ENCODE measurements at places on chromosomes 12 and 14. TPM values are rescaled to one million over a fixed set of nuclear protein-coding genes. Genes with fewer than 3 reads are reported as not detected.

- no peak for DNase-seq
These were observed 42.9 kb upstream of the SINHCAF start for GRCh38 chr12:31368666-31369361.

The IL26 gene
- polyA plus RNA-seq = 0.12 TPM

The KRT77 gene
- polyA plus RNA-seq = not detected

The C12orf57 gene
- 222 TPM for polyA plus RNA-seq

Measured in left renal pelvis (tissue), 4 donors.